Natural killer cell treated with Interleukin-12 subunit alpha and Interleukin-12 subunit beta and Interleukin-15 and Interleukin-18, amount 100 ng/mL, for 72 hours (primary cell): ENCODE measurements at places on chromosomes 2 and 18. TPM values are rescaled to one million over a fixed set of nuclear protein-coding genes. Genes with fewer than 3 reads are reported as not detected.

Gene FEV
- total RNA-seq = not detected

DNA sequence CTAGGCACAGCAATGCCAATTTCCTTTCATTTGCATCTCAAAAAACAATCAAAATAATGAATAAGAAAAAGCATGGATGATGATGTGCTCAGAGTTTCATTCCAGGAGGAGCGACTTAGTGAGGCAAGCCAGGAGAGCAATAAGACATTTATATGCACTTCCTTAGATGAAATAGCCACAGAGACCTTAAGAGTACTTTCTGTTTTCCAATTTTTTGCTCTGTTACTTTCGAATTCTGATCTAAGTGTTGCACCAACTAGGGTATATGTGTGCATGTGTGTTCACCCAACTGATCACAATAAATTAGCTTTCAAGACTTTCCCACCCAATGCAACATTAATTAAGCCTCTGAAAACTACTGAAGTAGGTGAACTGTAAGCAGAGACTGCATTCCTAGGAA lies 709 bp downstream of the RAB27B start:
- no peak for DNase-seq

- no peak for DNase-seq
These were observed 212.8 kb downstream of the BCL2 start for GRCh38 chr18:63106727-63107126.

DNA sequence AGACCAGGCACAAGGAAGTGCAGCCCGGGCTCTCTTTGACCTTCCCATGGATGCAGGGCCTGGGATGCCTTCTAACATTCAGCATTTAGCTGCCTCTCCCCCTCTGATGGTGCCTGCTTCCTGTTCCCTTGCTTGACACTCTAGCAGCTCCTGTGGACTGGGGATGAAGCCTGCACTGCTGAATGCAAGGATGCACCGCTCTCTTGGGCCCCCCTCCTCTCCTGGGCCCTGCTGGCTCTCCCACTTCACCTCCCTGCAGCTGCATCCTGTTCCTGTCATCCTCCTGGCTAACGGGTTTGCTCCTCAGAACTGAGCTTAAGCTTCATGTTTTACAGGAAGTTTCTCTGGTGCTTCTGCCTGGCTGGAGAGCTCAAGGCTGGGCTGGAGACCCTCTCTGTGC lies 254.1 kb downstream of the TSN start:
- no peak for DNase-seq

DNA sequence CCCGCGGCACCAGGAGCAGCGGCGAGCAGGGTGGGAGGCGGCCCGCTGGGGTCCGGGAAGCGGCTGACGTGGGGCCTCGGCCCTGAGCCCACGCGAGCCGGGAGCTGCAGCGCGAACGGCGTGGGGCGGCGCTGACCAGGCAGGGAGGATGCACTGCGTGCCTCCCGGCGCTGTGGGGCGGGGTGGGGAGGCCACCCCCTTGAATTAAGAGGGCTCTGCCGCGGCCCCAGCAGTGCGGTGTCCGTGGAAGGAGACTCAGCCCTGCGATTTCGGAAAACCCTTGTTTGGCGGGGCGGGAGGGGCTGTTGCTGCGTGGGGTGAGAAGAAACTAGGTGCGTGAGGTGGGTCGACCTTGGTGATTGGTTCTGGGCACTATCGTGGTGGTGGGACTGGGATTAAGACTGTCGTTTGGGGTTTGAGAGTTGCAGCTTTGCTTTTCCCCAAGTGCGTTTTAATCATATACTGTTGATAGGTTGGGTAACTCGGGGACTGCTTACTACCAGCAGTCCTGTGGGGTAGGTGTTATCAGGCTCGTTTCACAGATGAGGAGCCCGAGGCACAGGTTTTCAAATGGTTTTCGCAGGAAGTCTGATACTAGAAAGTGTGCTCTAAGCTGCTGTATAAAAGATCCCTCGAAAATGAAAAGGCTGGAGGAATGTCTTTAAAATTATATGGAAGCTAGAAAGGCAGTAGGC lies 722 bp downstream of the ACSL3 start:
- DNase-seq = peak; percentile 64

Gene GKN1
- not detected for total RNA-seq

- no peak for DNase-seq
These were observed 97.6 kb downstream of the SPTBN1 start for GRCh38 chr2:54553775-54554174.

Gene CHRNG
- total RNA-seq = not detected

DNA sequence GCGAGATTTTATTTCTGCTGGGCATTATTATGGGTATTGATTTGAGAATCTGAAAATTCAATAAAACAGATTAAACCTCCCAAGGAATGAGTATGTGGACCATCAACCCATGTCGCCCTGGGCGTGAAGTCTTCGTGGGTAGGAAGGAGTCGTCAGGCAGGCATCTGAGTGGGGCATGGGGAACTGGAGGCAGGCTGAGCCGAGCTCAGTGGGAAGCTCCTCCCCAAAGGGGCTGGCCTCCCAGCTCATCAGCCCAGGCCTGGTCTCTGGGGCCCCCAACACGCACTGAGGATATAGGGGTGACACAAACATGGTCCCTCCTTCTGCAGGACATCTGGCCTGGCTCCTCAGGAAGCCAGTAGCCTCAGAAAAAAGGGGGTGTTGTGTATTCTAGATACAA lies 265.2 kb downstream of the TFCP2L1 start:
- DNase-seq = no peak

GRCh38 chr2:197777823-197778407 lies 7.2 kb downstream of the BOLL start:
- DNase-seq = no peak

GRCh38 chr2:145631561-145631960 lies 1111.6 kb upstream of the ZEB2 start:
- DNase-seq = no peak

DNA sequence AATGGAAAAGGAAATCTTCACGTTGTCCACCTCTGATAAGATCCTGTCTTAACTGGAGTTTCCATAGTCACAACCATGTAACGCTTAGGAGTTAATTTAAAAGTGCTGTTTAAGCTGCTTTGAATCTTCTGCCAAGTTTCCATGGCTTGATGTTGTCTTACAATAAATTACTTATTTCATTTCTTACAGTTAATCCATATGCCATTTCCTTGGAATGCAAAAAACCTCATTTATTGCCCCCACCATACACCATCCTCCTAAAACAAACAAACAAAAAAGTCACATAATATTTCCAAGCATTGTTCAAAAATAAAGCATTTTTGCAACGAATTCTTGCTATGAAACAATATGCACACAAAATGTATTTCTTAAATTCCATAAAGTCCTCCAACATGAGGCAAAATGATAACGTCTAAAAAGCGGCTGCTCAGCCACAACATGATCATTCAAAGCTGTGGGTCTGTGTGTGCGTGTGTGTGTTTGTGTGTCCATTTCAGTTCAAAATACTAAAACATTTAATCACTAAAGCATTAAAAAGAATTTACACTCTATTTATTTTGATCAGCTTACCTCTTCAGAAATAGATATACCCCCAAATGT lies 46.8 kb upstream of the PXDN start:
- no peak for DNase-seq

- DNase-seq = no peak
These were observed 335 bp downstream of the HES6 start for GRCh38 chr2:238239543-238239862.

GRCh38 chr2:232058063-232058877 lies 96.8 kb downstream of the DIS3L2 start:
- no peak for DNase-seq

DNA sequence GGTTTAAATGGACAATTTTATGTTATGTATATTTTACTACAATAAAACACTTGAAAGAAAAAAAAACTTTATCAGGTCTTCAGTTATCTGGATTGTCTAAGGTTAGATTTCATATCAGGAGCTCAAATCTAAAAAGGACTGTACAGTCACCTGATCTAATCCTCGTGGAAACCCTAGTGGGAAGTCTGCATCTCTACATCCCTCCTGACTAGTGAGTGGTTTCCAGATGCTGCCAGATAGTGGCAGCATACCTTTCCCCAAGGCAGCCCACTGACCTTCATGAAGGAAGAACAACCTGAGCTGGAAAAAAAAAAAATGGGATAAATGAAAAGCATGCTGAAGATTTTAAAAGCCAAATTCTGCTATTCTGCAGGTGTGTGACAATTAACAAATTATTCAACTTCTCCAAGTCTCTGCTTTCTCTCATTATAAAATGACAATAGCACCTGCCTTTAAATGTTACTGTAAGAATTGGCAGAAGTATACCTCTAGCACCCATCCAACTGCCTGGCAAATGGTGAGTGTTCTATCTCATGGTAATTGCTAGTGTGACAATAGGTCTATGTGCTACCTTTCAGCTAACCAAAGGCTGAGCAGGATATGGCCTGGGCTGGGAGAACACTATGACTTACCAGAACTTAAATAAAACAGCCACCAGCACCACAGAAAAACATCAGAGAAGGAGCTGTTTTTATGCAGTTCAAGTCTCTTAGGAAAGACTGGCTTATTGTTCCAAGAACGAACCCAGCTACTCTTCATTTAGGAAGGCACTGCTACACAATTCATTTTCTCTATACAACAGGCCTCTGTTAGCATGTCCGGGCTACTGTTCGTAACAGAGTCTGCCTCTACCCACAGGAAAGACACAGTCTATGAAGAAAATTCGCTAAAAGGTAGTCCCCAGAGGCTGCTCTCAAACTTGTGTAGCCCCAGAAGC lies 8.6 kb downstream of the CLASP1 start:
- DNase-seq = no peak

DNA sequence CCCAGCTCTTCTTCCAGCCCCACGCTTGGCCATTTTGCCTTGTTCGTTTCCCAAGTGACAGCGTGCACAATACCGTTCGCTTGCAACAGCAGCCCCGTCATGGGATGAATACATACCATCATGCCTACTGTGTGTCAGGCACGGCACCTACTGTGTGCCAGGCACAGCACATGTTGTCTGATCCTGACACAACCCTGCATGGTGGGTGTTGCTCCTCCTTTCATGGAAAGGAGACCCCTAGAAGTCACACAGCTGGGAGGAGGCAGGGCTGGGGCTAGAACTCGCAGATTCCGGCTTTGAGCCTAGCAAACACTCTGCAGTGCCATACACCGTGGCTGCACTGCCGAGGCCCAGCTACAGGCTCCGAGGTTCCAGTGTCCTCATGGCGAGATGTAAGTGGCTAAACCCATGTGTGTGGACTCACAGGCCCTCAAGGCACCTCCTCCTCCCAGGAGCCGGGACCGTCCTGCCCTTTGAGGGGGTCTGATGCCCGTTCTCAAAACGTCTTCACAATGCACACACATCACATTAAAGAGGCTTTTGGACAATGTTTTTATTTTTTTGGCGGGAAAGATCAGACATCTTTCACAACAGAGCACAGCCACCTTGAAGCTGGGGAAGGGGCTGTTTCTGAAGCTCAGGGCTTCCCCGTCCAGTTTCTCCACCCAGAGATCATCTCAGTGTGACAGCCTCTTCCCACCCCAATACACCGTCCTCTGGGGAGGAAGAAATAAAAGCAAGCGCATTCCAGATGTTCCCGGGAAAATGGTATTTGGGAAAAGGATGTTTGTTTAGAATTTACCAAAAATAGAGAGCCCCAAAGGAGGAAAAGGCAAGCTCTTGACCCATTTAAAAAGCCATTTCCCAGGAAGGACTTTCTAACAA lies 64.9 kb downstream of the HS1BP3 start:
- no peak for DNase-seq

Gene ZSWIM2
- total RNA-seq = not detected

DNA sequence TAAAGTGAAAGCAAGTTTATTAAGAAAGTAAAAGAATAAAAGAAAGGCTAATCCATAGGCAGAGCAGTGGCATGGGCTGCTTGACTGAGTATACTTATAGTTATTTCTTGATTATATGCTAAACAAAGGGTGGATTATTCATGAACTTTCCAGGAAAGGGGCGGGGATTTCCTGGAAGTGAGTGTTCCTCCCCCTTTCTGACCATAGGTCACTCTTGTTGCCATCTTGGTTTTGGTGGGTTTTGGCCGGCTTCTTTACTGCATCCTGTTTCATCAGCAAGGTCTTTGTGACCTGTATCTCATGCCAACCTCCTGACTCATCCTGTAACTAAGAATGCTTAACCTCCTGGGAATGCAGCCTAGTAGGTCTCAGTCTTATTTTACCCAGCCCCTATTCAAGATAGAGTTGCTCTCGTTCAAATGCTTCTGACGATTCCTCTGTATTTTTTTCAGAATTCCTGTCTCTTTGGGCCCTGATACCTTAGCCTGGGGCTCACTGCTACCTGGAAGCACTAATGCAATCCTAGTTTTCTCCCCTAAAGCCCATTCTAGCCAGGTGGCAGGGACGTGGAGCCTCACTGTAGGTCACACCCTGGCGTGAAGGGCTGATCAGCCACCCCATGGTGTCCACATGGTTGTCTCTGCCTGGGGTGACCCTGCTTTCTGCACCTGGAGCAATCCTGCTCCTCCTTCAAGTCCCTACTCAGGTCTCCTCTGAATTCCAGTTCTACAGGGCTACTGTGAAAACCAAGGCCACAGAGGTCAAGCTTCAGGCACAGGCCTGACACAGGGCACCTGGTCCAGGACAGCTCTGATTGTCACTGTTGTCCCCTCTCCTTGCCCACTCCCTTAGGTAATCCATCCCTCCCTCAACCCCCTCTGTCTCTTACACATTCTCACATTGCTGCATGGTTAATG lies 6.0 kb upstream of the SLC35F6 start:
- DNase-seq = peak; percentile 64
